Suprapubic skin (tissue), 4 donors: ENCODE measurements at places on chromosomes 2 and 18.

DNA sequence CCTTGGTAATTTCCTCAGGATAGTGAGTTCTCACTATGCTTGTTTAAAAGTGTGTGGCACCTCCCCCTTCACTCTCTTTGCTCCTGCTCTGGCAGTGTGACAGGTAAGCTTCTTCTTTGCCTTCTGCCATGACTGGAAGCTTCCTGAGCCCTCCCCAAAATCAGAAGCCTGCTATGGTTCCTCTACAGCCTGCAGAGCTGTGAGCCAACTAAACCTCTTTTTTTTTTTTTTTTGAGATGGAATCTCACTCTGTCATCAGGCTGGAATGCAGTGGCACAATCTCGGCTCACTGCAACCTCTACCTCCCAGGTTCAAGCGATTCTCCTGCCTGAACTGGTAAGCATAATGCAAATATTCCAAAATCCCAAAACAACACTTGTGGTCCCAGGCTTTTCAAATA lies 80.0 kb downstream of the SOWAHC start:
- H3K4me3 ChIP-seq, result no peak overlapping the region
- peak overlapping the region; percentile 90 for H3K27ac ChIP-seq
- no peaks in the 10 kb centered on the region for H3K36me3 ChIP-seq
- peaks cover 63% of the 10 kb centered on the region for H3K4me1 ChIP-seq
- no peaks in the 10 kb centered on the region for H3K27me3 ChIP-seq
- peak; percentile 16 for DNase-seq

- no peak overlapping the region for H3K27ac ChIP-seq
- peaks cover 30% of the 10 kb centered on the region for H3K27me3 ChIP-seq
- DNase-seq, result no peak
- peaks cover 30% of the 10 kb centered on the region for H3K4me1 ChIP-seq
These were observed 72.6 kb downstream of the CTAGE1 start for GRCh38 chr18:22344908-22345670.

DNA sequence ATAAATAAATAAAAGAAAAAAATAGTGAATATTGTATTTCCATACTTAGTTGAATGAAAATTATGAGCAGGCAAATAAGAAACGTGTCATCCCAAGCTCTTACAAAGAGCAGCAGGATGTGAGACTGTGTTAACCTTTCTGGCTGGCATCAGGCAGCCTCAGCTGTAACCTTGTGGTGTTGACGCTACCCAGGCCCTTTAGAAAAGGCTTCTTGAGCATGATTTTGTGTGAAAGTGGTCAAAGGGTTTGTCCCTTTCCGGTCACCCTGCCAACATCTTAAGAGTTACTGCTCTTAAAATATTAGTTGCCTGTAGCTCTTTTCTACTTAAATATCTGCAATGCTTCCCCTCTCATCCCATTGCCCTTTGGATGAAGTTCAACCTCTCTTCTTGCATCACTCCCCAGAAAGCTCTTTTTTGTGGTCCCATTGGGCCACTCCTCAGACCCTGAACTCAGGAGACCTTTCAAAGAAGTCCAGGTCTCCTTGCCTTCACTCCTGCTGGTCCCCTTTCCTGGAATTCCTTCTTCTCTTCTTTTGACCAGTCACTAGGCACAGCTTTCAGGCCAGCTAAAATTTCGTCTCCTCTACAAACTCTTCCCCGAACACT lies 35.0 kb downstream of the RHOB start:
- DNase-seq, result no peak
- H3K27me3 ChIP-seq, result no peaks in the 10 kb centered on the region
- H3K36me3 ChIP-seq, result no peaks in the 10 kb centered on the region
- no peak overlapping the region for H3K4me3 ChIP-seq

GRCh38 chr2:213010106-213010779 lies 141.2 kb downstream of the IKZF2 start:
- no peak overlapping the region for H3K27ac ChIP-seq
- H3K36me3 ChIP-seq, result peaks cover 13% of the 10 kb centered on the region
- H3K27me3 ChIP-seq, result no peaks in the 10 kb centered on the region
- H3K4me3 ChIP-seq, result no peak overlapping the region
- H3K4me1 ChIP-seq, result peaks cover 5% of the 10 kb centered on the region

DNA sequence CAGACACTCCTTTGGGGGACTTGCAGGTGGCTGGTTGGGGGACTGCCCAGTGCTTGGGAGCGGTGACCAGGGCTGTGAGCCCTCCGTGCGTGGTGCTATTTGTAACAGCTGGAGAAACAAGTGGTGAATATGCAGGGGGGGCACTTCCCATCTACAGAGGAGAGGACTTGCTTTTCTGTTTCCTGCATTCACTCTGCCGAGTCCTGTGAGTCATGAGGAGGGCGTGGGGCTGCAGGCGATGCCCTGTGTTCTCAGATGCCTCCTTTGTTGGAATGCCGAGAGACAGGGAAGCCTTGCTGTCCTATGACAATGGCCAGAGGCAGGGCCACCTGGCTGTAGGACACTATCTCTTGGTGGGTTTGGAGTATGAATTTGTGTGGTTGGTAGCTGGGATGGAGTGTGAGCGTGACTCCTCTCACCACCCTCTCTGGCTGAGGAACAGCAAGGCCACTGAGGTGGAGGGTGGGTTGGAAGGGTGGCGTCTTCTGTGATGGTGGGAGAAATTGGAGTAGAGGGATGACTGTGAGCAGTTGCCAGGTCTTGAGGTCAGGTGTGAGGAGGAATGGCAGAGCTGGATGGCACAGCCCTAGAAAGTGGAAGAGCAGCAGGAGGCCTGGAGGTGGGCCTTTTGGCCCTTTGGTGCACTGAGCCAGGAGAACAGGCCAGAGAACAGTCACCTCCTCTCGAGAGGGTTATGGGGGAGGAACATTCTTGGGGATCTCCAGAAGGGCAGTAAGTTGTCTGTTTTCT lies 24.3 kb downstream of the FHOD3 start:
- no peak overlapping the region for H3K4me3 ChIP-seq
- H3K36me3 ChIP-seq, result no peaks in the 10 kb centered on the region
- no peaks in the 10 kb centered on the region for H3K4me1 ChIP-seq
- no peak for DNase-seq

- H3K36me3 ChIP-seq, result no peaks in the 10 kb centered on the region
- H3K4me3 ChIP-seq, result no peak overlapping the region
- no peaks in the 10 kb centered on the region for H3K4me1 ChIP-seq
- H3K27ac ChIP-seq, result no peak overlapping the region
- DNase-seq, result no peak
- H3K27me3 ChIP-seq, result no peaks in the 10 kb centered on the region
These were observed 100.6 kb downstream of the MSH2 start for GRCh38 chr2:47503481-47504070.

- peaks cover 29% of the 10 kb centered on the region for H3K4me1 ChIP-seq
- no peak for DNase-seq
- peak within 1 kb of the TSS; percentile 60 for H3K4me3 ChIP-seq
- no peaks in the 10 kb centered on the region for H3K36me3 ChIP-seq
- H3K27ac ChIP-seq, result peak within 1 kb of the TSS; percentile 76
These were observed at the start of gene MTCL1 for GRCh38 chr18:8705238-8705960. Gene MTCL1 (plus strand): TSS chr18:8705556. CDS start chr18:8705661, 105 bp downstream.

- no peak overlapping the region for H3K27ac ChIP-seq
- H3K36me3 ChIP-seq, result no peaks in the 10 kb centered on the region
- no peaks in the 10 kb centered on the region for H3K27me3 ChIP-seq
- H3K4me1 ChIP-seq, result peaks cover 13% of the 10 kb centered on the region
These were observed 14.9 kb upstream of the B3GNT2 start for GRCh38 chr2:62180975-62181374.

DNA sequence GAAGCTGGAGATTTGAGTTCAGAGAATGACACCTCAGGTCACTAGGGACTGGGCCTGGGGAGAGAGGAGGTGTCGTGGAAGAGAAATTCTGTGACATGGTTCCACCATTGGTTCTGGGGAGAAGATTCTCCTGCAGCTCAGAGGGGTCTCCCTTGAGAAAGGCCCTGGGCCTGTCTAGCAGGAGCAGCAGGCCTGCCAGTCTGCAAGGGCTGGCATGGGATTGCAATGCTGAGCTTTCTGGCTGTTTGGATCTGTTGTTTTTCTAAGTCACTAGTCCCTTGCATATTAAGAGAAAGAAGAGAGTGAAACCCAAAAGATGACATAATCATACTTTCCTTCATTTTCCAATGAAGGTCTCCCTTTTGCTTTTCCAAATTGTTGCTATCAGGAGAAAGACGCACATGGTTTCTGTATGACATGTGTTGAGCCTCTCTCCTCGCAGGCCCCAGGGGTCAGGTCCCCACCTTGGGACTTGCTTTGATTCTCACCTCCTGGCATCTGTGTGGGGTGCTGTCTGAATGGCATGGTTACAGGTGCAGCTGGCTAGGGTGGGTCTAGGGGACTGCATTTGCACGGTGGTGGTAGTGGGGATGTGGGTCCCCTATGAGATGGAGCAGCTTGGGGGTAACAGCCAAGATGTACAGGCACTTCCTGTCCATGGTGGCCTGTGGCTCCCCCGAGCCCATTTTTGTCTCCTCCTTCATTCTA lies 117.8 kb downstream of the GLI2 start:
- no peak overlapping the region for H3K27ac ChIP-seq
- DNase-seq, result peak; percentile 33
- H3K4me1 ChIP-seq, result peaks cover 28% of the 10 kb centered on the region
- H3K36me3 ChIP-seq, result no peaks in the 10 kb centered on the region
- no peak overlapping the region for H3K4me3 ChIP-seq

DNA sequence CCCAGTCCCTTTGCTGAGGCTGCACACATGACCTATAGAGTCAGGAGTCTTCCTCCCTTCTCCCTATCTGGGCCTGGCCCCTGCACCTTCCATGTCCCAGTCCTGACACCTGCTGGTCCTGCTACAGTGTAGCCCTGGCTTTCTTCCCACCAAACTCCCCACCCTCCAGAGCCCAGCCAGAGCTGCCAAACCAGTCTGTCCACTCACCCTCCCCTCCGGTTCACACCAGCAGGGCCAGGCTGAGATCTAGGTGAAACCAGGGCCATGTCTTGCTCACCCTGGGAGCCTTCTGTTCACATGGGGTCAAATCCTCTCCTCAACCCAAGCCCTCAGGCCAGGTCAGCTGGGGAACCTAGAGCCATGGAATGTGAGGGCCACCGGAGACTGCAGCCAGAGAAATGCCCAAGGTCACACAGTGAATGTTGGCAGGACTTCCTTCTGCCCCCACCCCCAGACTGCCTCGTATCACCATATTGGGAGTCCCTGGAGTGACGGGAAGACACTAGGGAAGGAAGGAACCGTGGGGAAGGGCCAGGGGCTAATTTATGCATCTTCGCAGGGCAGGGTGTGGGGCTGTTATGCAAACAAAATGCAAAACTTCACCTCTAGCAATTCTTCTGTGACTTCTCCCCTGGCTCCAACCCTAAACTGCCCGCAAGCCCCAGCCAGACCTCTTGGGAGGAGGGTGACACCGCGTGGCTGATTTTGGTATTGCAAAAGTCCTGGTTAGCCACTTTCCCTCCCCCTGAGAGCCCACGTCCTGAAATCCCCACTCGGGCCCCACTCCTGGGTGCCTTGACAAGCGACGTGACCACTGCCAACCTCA lies 14.6 kb downstream of the TNS1 start:
- peak; percentile 93 for DNase-seq
- no peaks in the 10 kb centered on the region for H3K36me3 ChIP-seq
- H3K27me3 ChIP-seq, result no peaks in the 10 kb centered on the region
- peaks cover 31% of the 10 kb centered on the region for H3K4me1 ChIP-seq
- H3K4me3 ChIP-seq, result no peak overlapping the region
- peak overlapping the region; percentile 32 for H3K27ac ChIP-seq

- DNase-seq, result no peak
- no peaks in the 10 kb centered on the region for H3K4me1 ChIP-seq
- no peaks in the 10 kb centered on the region for H3K36me3 ChIP-seq
- no peaks in the 10 kb centered on the region for H3K27me3 ChIP-seq
- no peak overlapping the region for H3K4me3 ChIP-seq
These were observed 77.7 kb downstream of the GULP1 start for GRCh38 chr2:188369365-188369764.

DNA sequence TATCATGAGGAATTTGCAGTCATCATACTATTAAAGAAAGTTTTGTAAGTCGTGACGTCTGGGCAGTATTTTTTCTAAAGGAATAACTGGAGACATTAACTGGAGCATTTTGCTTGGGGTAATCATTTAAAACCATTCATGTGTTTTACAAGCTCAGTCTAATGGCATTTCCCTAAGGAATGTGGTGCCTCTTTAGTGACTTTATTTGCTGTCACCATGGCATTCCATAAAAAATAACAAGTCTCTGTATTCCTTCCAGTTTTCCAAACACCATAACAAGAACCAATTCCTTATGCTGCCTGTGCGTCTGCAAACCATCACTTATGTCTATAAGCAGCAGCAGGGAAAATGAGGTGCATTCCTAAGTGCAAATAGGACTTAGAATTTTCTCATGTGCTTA lies 82.8 kb downstream of the EPB41L3 start:
- peaks cover 18% of the 10 kb centered on the region for H3K4me1 ChIP-seq
- H3K27ac ChIP-seq, result no peak overlapping the region
- H3K36me3 ChIP-seq, result no peaks in the 10 kb centered on the region
- no peaks in the 10 kb centered on the region for H3K27me3 ChIP-seq
- DNase-seq, result no peak

DNA sequence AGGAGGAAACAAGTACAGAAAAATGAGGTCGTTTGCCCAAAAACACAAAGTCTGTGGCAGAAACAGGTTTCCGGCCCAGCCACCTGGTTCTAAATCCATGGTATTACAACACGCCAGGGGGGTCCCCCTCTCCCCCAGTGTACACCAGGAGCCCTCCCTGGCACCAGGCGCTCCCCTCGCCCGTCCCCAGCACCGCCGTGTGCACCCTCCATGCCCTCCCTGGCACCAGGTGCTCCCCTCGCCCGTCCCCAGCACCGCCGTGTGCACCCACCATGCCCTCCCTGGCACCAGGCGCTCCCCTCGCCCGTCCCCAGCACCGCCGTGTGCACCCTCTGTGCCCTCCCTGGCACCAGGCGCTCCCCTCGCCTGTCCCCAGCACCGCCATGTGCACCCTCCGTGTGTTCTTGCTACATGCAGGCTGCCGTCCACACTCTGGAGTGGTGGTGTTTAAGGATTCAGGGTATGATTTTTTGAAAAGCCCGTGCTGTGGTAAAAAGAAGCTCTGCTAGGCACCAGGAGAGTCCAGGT lies 59.8 kb upstream of the NFATC1 start:
- no peak overlapping the region for H3K4me3 ChIP-seq
- no peaks in the 10 kb centered on the region for H3K4me1 ChIP-seq
- H3K27me3 ChIP-seq, result no peaks in the 10 kb centered on the region
